Activated CD4-positive, alpha-beta T cell treated with anti-CD3 and anti-CD28 coated beads for 24 hours (primary cell): ENCODE measurements at places on chromosomes 13 and 19.

- no peak for DNase-seq
Measured at GRCh38 chr13:39816936-39817335, 161.5 kb downstream of the COG6 start.

- peak; percentile 7 for DNase-seq
Measured at GRCh38 chr13:28659621-28659970, 666 bp downstream of the POMP start.

- no peak for DNase-seq
Measured at GRCh38 chr13:66264971-66265370, 965.2 kb downstream of the PCDH9 start.

- DNase-seq = no peak
Measured at GRCh38 chr13:97015661-97016350, 21.5 kb upstream of the OXGR1 start.

DNA sequence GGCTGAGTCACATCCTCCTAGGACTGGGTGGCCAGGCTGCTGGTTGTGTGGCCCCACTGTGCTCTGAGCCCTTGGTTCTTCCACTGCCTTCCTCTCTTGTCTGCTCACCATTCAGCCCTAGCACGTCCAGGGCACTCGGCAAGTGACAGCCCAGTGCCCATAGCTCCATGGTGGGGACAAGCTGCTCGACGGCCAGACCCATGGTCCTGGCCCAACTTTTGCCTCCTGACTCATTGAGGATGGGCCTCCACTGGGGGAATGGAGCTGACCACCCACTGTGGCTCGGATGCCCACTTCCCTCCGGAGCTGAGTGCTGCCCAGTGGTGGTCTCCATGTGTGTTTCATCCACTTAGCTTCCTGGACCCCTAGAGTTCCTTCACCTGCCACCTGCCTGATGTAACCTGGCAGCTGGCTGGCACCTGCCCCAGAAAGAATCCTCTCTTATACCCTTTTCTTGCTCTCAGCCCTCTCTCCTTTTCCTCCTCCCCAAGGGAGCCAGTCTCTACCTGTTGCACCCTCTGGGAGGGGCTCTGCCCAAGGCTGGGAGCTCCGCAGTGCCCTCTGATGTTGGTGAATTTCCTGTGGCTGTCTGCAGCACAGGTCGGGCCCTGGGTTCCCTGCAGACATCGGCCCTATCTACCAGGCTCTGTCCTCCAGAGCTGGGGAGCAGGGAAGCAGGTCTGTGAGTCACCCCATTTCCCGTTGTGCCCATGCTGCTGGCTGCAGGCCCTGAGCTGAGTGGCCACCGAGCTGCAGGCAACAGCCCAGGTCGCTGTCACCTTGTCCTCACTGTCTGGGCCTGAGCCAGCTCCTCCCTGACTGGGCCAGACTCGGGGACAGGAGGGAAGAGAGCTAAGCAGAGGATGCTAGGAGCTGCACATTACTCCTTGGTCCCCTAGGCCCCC, 7.4 kb downstream of the CHST8 start:
- DNase-seq = no peak

DNA sequence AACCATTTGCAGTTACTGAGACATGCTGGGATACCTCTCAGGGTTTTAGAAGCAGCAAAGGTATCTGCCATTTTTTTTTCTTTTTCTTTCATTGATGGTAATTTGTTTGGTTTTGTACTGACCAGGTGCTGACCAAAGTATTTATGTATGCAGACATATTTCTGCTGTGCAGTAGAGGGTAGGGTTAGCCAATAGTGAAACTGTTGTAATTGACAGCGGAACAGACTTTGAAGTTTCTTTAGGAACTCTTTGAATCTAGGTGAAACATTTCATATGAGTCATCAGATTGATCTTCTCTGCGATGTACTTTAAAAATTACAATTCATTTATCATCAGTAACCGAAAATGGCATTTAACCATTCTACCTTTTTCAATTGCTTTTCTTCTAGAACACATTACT, 63.0 kb downstream of the ITGBL1 start:
- DNase-seq = no peak

GRCh38 chr13:108225440-108225839, 7.2 kb downstream of the ABHD13 start:
- DNase-seq = no peak

DNA sequence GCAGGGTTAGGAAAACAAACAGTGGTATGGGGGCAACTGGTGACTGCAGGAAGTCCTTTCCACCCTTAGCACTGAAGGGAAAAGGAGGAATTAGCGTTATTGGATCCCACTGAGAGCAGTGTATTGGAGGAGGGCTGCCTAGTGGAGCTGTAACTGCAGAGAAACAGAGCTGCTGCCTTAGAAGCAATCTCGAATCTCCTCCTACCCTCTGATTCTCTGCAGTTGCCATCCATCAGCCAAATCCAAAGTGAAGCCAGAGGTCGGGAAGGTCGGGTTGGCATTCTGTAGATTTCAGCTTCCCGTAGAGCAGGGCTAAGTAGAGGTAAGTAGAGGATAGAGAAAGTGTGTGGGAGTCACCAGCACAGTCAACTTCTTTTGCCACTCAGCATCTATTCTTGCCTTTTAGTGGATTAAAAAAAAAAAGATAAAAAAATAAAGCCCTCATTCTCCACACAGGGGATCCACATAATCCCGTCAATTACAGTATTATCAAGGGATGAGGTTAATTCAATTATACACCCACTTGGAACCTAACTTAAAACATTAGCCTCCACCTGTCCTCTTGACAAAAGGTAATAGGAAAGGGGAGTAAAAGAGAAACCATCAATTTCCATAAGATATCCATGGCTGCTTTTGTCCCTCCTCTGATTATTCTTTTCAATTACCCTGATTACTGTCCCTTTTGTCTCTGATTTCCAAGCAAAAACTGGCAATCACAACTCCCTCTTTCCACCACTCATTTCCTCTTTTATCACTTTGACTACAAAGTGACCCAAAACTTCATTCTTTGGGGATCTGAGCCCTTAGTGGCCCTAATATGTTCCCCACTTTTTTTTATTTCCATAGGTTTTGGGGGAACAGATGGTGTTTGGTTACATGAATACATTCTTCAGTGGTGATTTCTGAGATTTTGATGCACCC, 234.7 kb downstream of the RBM26 start:
- DNase-seq = no peak

- no peak for DNase-seq
Measured at GRCh38 chr19:2550431-2551171, 74.7 kb downstream of the GADD45B start.

GRCh38 chr13:105084931-105085330, 1450.5 kb downstream of the EFNB2 start:
- no peak for DNase-seq

GRCh38 chr13:35283856-35284255, 192.6 kb downstream of the MAB21L1 start:
- DNase-seq = no peak

DNA sequence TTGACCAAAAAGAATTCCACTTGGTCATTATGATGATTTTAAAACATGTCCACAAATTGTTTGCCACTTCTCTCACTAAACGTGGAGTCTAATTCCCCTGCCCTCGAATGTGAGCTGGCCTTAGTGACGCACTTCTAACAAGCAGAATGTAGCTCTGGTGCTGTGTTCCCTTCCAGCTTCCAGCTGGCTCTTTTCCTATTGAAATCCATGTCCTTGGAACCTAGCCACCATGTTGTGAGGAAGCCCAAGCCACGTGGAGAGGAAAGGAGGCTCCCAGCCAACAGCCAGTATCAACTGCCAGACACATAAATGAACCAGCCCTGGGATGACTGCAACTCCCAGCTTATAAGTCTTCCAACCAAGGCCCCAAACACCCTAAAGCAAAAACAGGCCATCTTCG, 23.6 kb upstream of the CEBPA start:
- no peak for DNase-seq

DNA sequence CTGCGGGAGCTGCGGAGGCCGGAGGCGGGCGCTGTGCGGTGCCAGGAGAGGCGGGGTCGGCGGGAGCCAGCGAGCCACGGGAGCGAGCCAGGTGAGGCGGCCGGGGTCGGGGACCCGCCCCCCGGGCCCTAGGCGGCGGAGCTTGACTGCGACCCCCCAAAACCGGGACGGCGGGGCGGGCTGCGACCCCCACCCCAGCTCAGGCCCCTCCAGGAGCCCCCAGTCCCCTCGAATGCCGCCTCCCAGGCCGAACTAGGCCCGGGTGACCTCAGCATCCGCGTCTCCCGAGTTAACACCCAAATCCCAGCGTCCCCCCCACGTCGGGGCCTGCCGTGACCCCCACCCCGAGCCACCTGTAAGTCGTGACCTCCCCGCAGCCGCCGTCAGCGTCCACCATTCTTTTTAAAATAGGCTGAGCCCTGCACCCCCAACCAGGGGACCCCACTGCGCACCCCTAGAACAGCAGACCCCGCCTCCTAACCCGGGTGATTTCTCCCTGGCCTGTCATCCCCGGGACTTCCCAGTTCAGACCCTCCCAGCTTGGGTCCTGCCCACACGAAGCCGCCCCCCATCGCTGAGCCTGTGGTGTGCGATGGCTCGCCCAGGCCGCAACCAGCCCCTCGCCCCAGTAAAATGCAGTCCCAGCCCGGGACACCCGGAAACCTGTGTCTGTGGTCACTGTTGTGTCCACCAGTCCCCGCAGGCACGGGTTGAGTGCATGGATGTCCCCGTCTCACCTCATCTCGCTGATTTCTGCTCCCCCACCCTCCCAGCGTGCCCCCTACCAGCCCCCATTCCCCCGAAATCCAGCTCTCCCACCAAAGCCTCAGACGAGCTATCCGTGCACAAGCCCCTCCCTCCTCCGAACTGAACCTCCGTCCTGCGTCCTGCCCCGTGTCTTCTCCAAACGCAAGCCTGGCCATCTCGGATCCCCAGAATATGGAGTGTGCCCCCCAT, 551 bp downstream of the FZR1 start:
- no peak for DNase-seq

GRCh38 chr13:81987677-81988357, 1646.9 kb upstream of the SPRY2 start:
- no peak for DNase-seq

DNA sequence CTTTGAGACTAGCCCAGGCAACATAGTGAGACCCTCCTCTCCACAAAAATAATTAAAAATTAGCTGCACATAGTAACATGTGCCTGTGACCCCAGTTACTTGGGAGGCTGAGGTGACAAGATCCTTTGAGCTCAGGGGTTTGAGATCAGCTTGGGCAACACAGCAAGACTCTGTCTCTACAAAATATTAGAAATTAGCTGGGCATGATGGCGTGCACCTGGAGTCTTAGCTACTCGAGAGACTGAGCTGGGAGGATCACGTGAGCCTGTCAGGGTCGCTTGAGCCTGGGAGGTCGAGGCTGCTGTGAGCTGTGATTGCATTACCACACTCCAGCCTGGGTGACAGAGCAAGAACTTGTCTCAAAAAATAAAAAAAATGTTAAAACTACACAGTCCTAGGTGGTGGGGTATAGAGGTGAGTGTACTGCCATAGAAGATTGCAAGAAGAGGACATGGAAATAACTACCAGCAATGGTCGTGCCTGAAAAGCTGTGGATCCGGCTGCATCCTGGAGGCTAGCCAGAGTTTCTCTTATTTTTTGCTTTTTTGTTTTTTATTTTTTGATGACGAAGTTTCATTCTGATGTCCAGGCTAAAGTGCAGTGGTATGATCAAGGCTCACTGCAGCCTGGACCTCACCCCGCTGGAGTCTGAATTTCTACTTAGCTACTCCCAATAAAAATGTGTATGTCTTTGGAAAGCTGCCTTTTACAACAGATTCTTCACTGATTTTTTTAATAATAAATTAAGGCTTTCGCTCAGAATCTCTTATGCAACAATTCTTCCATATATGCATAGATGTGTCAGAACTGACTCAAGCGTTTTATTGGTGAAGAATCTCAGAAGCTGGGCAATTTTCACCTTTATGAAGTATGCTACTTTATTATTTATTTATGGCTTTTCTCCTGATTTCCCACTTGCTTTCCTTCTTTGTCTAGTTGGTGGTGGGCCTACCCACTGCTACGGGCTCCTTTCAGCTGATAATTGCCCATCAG, 393.8 kb downstream of the TSHZ3 start:
- DNase-seq = no peak

- DNase-seq = no peak
Measured at GRCh38 chr19:42120276-42120980, 11.8 kb downstream of the POU2F2 start.

DNA sequence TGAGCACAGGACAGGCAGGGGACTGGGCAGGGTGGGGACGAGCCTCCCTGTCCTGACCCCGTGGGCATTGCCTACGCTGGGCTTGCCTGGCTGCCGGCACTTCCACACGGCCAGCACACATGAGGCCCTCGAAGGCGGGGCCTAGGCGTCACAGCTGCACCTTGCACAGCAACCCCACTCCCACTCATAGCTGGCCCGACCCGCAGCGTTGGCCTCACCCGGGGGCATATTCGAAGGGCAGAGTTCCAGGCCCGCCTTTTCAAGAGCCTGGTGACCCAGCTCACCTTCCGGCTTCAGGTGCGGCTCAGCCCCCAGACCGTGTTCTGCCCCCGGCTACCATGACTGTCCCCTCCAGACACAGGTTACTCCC, 16.9 kb upstream of the PROZ start:
- DNase-seq = no peak

DNA sequence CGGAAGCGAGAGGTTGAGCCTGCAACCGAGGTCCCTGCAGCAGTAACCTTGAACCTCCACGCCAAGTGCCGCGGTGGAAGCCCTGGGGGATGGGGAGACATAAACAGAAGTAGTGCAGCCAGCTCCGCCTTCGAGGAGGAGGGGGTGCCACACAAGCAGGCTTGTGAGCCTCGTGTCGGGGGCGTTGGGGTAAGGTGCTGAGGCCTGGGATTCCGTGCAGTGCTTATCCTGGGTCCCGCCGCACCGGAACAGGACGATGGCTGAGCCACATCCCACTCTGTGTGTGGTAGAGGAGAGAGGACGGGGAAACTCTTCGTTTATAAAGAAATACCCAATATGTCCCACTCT, 51.0 kb downstream of the SOX1 start:
- DNase-seq = no peak

GRCh38 chr19:46634045-46634655, 1.9 kb downstream of the GNG8 start:
- peak; percentile 94 for DNase-seq
